ENCODE measurements at places on chromosomes 7 and 10.

- peak; percentile 3 for DNase-seq
Observed at GRCh38 chr10:29319205-29319781, 30.4 kb downstream of the LYZL1 start.

DNA sequence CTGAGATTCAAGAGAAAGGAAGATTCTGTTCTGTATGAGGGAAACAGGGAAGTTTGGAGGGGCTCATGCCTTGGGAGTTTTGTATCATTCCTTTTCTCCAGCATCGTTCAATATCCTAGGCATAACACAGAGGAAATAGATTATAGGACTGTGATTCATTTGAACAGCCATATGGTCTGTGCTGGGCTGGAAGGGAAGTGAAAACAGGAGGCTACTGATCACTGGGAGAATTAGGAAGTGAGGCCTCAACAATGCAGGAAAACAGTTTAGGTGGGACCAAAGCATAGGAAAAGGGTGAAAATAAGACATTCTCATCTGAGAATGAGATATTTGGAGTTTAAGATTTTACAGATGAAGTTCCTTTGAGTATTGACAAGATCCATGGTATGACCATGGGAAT, 70.7 kb upstream of the MKX start:
- no peak for DNase-seq

- no peak for DNase-seq
Observed at GRCh38 chr10:115918812-115919211, 354.2 kb downstream of the GFRA1 start.

DNA sequence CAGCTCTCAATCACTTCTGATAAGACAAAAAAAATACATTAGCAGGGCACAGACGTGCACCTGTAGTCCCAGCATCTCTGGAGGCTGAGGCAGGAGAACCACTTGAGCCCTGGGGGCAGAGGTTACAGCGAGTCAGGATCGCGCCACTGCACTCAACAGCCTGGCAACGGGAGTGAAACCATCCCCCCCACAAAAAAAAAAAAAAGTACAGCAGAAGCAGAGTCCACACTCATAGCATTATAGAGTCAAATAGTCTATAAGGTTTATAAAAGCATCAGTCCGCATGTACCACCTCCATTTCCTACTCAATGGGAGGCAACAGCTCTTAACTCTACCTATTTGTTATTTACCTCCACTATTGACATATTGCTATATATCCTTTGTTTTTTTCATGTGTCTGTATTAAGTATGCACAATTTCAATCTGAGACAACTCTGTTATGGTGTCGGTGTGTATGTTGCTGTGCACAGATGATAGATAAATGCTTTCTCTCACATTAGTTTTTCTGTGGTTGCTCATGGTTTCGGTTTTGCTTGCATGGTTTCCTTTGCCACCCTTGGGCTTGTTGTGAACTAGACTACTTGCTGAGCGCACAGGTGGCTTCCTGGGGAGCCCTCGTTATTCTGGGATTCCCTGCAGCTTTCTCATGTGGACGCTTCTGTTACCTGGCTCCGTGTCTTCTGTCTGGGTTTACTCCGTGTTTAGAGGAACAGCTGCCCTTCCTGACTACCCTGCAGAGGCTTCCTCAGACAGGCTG, 40.4 kb downstream of the PROSER2 start:
- DNase-seq: no peak
